ENCODE measurements at places on chromosomes 12 and 14.

GRCh38 chr12:108115123-108116121 lies 13.7 kb upstream of the WSCD2 start:
- DNase-seq: no peak

DNA sequence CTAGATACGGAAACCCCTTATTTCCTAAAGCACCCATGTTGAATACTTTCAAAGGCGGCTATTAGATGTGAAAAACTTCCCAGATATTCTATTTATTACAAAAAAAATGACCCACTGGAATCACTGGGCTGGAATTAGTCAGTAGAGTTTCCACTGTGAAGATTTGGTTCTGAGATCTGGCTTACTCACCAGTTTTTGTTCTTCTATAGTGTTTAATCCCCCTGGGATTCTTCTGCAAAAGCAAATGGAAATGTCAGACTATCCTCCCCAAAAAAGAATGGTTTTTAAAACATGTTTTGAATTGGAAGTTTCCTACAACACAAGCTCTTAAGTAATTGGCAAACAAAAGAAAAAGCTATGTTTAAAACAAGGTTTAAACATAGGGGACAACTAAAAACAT lies 166.4 kb downstream of the STXBP6 start:
- DNase-seq: no peak

- peak; percentile 53 for DNase-seq
Measured at GRCh38 chr12:15592934-15593333, 196.3 kb downstream of the EPS8 start.

GRCh38 chr12:120678572-120678971 lies 8.4 kb upstream of the MLEC start:
- no peak for DNase-seq

- peak; percentile 91 for DNase-seq
Measured at GRCh38 chr12:12927211-12928079, 24.5 kb downstream of the GPRC5D start.

DNA sequence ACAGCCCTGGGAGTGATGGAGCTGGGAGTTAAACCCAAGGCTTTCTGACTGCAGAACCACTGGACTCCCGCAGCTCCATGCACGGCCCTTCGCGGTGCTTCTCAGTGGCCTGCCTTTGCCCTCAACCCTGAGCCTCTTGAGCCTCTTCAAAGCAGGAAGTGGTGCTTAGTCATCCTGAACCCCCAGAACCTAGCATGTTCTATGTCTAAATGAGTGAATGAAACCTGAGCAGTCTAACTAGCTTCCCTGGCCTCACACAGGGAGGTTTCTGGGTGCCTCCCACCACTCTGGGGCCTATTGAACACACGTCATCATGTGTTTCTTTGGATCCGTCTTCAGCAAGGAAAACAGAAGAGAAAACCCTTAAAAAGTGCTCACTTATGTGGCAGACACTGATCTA lies 117.9 kb upstream of the SFSWAP start:
- no peak for DNase-seq

GRCh38 chr12:66066137-66066928 lies 64.2 kb downstream of the LLPH start:
- DNase-seq: peak; percentile 63

- no peak for DNase-seq
Measured at GRCh38 chr12:46663318-46663717, 162.5 kb downstream of the SLC38A4 start.

DNA sequence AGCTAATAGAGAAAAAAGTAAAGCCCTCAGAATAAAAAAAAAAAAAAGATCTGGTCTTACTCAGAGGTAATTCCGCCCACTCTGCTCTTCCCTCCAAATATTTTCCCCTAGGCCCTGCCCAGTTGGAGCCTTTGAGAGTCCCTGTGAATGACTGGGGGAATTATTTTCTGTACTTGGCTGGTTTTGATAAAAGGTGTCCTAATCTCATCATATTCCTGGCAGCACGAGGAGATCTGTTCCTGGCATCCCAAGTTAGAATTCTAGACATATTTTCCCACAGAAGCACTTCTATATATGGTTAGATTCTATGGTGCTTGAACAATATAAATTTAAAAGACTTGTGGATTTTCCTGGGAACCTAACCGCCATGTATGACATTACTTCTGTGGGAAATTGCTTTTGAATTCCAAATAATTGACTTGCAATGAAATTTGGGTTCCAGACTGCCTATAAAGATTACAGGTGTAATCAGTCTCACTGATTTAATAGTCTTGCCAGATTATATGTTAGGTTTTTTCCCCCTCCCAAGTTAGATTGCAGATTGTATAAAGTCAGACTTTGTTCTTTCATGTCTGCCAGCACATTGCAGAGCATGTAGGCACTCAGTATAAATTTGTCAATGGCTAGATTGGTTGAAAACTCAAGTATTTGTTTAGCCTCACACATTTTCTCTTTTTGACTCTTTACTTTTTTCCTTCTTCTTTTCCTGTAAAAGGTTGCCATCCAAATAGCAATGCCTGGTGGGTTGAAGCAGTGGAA lies 12.3 kb downstream of the GPX2 start:
- peak; percentile 46 for DNase-seq

DNA sequence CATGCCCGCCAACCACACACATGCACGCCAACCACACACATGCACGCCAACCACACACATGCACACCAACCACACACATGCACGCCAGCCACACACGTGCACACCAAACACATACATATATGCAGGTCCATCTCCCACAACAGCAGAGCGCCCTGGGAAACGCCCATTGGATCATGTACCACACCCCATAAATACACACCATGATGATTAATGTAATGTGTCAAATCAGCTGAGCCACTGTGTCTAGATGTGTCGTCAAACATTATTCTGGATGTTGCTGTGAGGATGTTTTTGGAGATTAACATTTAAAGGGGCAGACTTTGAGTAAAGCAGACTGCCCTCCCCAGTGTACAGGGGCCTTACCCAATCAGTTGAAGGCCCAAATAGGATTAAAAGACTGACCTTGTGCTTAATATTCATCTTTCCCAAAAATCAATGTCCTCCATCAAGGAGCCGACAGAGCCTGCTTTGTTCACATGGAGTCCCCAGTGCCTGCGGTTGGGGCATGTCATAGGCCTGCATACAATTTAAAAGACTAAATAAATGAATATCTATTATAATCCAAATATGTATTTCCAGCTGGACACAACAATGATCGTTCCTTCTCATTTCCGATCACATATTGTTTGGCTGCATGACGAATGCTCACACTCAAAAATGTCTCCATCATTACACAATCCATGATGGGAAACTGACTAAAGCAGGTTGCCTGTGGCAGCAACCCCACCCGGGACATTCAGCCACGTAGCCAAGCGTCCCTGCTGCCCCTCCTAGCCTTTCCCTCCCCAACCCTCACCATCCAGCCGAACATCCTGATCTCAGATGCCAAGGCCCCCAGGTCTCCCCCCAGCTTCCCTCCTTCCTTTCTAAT lies 23.2 kb upstream of the BDKRB2 start:
- no peak for DNase-seq

GRCh38 chr12:105107494-105108371 lies at the start of gene WASHC4:
Gene WASHC4 (plus strand): TSS chr12:105107731. CDS start chr12:105107801, 70 bp downstream.
- peak; percentile 79 for DNase-seq

DNA sequence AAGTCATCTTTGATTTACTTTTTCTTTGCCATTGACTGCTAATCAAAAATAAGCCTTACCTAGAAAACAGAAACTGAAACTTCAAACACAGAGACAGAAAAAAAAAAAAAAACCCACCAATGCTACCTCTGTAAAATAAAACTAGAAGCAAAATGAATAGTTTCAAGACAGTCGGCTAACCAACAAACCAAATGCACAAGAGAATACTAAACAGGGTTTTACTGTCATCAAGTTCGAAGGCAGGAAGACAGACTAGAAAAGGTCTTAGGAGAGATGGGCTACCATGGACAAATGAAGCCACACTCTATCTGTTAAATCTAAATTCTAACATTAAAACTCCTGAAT lies 59.5 kb downstream of the SEL1L start:
- no peak for DNase-seq

GRCh38 chr14:100747021-100747586 lies 20.4 kb downstream of the DLK1 start:
- peak; percentile 99 for DNase-seq

DNA sequence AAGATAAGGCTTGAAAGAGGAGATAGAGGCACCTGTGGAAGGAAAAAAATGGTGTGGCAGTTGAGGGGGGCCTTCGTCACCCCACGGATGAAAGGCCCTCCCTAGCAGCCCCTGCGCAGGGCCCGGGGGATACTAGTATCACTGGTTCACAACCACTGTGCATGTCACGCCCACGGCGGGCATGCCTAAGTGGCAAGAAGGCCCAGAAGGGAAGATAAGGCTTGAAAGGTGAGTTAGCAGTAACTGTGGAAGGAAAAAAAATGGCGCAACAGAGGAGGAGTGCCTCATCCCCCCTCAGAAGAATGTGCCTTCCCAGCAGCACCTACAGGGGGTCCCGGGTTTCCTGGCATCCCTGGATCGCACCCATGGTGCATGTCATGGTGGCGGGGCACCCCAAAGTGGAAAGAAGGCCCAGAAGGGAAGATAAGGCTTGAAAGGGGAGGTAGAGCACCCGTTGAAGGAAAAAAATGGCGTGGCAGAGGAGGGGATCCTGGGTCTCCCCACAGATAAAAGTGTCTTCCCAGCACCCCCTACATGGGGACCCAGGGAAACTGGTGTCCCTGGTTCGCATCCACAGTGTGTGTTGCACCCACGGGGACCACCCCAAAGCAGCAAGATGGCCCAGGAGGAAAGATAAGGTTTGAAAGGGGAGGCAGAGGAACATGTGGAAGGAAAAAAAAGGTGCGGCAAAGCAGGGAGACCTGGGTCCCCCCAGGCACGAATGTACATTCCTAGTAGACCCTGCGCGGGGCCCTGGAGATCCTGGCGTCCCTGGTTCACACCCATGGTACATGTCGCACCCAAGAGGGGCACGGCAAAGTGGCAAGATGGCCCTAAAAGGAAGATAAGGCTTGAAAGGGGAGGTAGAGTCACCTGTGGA lies 279.2 kb downstream of the ALG10 start:
- no peak for DNase-seq

DNA sequence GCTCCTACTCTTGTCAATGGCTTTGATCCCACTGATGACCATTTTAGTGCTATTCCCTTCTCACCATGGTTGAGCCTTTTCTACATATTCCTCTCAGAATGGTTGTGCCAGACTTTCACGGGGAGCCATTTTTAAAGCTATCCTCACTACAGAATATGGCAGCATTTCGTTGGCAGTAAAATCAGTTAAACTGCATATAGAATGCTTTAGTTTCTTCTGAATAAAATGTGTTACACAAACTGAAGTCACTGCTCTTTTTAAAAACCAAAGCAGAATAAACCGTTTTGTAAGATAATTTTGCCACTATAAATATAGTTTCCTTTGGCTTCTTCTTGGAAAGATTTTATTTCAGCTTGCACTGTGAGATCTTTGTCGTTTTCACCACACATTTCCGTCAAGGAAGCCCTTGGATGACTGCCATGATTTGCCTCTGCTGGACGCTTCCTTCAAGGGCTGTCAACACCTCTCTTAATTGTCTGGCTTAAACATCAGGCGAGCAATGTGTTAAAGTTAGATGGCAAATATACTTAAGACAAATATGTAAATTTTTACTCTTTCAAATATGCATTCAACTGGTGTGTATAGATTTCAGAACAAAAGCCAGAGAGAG lies 624.2 kb downstream of the DIO2 start:
- DNase-seq: no peak

- no peak for DNase-seq
Measured at GRCh38 chr14:55599250-55599879, 19.4 kb downstream of the KTN1 start.

GRCh38 chr12:32877601-32878459 lies 18.7 kb downstream of the PKP2 start:
- peak; percentile 83 for DNase-seq

- no peak for DNase-seq
Measured at GRCh38 chr12:94139816-94140215, 8.6 kb upstream of the PLXNC1 start.

DNA sequence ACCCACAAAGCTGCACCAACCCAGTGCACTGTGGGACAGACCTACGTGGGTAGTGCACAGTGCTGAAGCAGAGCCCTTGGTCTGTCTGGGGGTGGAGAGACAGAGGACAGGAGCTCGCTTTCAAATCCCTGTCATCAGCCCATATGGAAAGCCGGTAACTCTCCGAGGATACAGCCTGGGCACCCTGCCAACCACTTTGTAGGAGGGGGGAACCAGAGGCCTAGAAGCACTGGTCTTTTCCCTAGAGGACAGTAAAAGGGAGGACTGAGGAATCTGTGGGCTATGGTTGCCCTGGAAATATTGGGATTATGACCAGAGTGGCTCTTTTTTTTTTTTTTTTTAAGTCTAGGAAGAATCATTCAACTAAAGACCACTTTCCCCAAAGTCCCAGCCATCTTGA lies 74.3 kb downstream of the MAP3K9 start:
- DNase-seq: no peak

GRCh38 chr12:111395336-111396187 lies 10.2 kb upstream of the SH2B3 start:
- no peak for DNase-seq

DNA sequence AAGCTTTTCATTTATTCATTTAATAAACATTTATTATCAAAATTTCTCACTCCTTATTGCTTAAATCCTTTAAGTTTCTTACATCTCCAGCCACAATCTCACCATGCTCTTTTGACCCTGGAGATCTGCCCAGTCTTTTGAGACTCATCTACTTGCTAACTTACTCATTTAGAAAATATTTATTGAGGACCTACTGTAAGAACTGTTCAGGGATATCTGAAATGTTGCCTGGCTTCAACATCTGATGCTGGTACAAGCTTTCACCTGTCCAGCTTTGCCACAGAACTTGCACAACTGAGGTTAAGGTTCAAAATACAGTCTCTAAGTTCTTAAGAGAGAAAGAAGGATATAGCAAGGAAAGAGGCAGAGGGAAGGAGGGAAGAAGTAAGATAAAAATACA lies 17.5 kb upstream of the GXYLT1 start:
- peak; percentile 60 for DNase-seq

GRCh38 chr12:103806803-103807202 lies 34.2 kb downstream of the NT5DC3 start:
- DNase-seq: peak; percentile 98

DNA sequence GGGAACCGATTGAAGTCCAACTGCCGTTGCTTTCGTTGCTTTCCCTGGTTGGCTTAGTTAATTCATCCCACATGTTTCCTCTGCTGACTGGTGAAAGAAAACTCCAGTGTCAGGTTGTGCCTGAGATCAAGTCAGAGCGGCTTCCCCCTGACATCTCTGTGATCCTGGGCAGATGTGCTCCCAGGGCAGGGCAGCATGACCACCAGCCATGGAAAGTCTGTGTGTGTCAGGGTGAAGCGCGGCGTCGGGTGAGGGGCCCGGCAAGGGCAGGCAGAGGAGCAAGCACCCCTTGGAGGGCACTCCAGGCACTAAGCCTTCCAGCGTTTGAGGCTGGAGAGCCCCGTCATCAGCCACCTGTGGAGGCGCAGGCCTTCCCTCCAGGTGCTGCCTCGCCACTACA lies 54.5 kb upstream of the IGF1 start:
- DNase-seq: no peak
